SHP77 (cell line): ENCODE measurements at places on chromosomes 2 and 18.

DNA sequence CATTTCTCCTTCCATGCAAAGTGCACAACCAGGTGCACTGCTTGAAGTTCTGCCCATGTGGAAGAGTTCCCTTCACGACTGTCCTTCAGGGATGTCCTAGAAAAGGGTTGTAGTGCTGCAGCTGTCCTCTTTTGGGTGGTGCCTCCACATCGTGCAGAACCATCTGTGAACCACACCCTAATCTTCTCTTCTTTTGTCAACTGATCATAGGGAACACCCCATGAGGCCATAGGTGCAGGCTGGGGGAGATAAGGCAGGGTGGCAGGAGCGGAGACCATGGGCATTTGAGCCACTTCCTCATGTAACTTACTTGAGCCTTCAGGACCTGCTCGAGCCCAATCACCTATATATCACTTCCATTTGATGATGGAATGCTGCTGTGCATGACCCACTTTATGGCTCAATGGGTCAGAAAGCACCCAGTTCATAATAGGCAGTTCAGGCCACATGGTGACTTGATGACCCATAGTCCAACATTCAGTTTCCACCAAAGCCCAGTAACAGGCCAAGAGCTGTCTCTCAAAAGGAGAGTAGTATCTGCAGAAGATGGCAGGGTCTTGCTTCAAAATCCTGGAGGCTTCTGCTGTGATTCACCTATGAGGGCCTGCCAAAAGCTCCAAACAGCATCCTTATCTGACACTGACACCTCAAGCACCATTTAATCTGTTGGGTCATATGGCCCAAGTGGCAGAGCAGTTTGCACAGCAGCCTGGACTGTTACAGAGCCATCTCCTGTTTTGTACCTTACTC, 84.7 kb upstream of the CYRIA start:
- DNase-seq, result no peak

- no peak for DNase-seq
These were observed 93.5 kb upstream of the MGAT4A start for GRCh38 chr2:98824256-98825019.

DNA sequence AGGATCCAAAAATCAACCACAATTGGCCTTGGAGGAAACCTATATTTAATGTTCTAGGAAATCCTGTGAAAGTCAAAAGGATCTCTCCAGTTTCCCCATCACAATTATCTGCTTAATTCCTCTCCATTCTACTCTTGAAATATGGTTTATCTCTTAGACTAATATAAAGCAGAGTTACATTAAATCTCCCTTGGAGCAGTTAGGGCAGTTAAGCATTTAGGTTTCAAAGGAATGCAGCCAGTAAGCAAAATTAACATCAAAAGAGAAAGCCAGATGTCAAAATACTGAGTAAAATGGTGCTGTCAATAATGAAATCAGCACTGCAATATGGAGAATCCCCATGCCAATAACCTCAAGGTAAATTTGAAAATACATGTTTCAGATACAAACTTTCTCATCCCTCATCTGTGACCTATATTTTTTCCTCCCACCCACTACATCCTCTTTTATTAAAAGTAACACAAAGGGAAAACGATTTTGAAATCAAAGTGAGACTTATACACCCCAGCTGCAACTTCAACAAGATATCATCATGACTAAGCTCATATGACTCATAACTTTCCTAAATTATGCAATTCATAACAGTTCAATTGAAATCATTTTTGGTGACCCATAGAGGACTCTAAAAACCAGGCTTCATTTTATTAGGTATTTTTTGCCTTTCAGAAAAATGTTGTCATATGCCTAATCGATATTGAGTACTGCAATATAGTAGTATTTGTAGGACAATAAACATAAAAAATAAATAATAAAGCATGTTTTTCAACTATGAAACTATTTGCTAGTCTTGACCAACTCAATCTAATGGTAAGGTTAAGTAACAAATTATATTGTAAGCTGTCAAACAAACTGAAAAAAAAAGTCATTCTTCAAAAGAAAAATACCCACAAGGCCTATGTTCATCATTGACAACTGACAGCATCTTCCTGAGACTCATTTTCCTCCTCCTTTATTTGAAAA, 3.1 kb downstream of the ADAM17 start:
- no peak for DNase-seq

DNA sequence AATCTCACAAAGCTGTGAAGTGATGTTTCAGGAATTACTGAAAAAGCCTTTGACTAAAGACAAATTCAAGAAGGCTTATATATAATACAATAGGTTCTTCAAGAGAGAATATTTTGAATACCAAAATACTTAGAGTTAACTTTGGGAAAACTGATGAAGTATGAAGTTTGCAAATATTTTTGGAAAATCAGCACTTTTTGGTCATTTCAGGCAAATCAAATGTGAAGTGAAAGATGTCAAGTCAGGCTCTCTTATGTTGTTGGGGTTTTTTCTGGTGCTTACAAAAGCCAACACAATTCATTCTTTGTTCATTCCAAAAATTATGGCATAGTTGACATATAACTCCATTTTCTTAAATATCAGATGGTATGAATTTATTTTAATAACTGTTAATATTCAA, 14.7 kb upstream of the ASNSD1 start:
- no peak for DNase-seq

DNA sequence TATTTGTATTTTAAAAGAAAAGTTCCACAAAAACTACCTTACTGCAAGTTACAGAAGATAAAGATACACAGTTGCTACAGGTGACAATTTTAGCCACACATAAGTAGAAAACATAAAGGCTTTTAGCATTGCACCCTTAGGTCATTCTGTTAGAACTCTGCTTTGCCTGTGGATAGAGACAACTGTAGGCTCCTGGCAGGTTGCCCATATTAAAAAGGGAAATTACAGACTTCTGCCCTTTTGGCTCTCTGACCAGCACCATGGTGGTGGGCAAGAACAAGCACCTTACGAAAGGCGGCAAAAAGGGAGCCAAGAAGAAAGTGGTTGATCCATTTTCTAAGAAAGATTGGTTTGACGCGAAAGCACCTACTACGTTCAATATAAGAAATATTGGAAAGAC, 223.3 kb downstream of the MC4R start:
- DNase-seq, result no peak

GRCh38 chr2:203786549-203787351, 80.3 kb downstream of the CD28 start:
- peak; percentile 64 for DNase-seq

DNA sequence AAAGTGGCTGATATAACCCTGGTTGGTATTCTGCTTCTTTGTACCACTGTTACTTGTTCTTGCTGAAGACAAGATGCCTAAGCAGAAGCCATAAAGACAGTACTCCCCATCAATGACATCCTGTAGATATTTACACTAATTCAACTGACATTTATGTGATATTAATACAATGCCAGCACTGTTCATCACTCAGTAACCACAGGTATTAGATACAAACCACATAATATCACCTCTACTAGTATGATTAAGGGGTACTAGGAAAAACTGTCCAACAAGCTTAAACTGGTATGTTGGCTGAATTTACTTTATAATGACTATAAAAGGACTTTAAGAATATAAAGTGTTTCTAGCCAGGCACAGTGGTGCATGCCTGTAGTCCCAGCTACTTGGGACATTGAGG, 65.8 kb downstream of the RTN4 start:
- DNase-seq, result no peak

GRCh38 chr18:57050310-57050949, 96.5 kb upstream of the BOD1L2 start:
- DNase-seq, result no peak

DNA sequence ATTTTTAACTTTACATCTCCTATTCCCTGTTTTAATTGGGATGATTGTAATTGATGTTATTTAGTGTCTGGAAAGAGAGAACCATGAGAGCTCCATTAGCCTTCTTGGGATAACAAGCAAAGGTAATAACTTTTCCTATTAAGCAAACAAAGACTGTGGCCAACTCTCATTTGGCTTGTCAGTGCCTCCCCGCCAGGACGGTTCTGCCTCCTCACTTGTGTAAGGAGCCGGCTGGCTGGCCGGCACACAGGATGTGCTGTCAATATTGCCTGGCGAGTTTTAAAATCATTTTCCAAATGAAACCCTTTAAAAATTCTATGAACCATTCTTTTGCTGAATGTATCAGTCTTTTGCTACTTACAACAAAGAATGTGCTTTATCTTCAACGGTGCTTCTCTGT, 898.3 kb downstream of the CPS1 start:
- DNase-seq, result peak; percentile 22

DNA sequence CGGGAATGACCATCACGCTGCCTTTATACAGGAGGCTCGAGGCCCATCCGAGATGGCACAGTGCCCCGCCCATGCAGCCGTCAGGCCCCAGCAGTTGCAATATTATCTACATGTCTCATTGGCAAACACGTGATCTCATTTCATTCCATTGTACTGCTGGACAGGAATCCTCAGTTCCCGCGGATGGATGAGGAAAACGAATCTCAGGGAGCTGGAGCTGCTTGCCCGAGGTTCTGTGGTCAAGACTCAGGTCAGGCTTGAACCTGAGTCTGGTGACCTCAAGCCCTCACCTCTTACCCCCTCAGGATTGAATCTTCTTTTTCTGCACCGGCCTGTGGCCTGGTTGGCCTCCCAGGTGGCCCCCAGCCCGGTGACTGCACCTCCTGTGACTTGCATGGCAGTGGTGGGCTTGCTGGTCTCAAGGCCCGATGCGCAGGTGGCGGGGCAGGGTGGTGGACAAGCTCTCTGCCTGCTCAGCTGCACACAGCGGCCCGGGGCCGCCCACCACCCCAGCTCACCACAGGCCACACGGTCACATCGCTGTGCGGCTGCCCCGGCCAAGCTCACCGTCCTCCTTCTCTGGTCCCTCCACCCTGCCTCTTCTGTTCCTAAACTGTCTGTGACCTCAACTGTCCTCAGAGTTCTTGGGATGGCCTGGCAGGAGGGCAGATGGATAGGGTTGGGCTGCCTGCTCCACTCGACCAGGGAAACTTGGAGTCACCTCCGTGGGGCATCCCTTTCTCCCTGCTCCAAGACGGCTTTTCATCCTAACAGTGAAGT, 52.0 kb upstream of the HS6ST1 start:
- no peak for DNase-seq

DNA sequence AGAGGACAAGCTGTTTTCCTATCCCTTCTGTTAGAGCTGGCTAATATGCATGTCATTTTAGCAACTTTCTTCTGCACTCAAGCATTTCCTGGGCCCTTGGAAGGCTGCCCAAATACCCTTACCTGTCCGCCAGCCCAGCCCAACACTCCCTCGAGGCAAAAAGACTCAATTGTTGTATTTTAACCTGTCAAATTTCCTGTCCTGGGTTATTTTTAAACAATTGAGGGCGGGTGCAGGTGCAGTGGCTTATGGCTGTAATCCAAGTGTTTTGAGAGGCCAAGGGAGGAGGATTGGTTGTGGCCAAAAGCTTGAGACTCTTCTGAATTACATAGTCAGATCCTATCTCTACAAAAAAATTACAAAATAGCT, 125.0 kb upstream of the ARHGAP28 start:
- no peak for DNase-seq

DNA sequence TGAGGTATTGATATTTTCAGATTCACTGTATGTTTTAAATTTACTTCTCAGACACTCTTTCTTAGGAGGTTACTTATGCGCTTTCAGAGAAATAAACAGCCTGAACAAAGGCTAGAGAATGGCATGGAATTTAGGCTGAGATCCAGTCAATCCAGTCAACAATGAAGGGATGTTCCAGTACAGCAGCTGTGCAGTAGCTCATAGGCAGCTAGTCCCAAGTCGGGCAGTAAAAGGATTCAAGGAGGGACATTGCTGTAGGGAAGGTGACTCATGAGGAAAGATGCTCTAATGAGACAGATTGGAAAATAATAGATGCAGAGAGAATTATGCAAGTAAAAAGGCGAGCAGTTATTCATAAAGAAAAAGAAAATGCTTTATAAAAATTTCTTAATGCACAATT, 397.9 kb upstream of the RGPD4 start:
- no peak for DNase-seq

GRCh38 chr2:235605312-235606003, 111.6 kb downstream of the AGAP1 start:
- peak; percentile 15 for DNase-seq
